ENCODE measurements at places on chromosomes 3 and 15.
A peak's percentile ranks its signal among the peaks of the same experiment; 100 is the strongest.

- no peak for DNase-seq
Measured at GRCh38 chr3:13144163-13145023, 71.2 kb upstream of the IQSEC1 start.

- no peak for DNase-seq
Measured at GRCh38 chr3:66010739-66011655, 27.7 kb downstream of the MAGI1 start.

- no peak for DNase-seq
Measured at GRCh38 chr3:81696090-81696489, 65.4 kb downstream of the GBE1 start.

DNA sequence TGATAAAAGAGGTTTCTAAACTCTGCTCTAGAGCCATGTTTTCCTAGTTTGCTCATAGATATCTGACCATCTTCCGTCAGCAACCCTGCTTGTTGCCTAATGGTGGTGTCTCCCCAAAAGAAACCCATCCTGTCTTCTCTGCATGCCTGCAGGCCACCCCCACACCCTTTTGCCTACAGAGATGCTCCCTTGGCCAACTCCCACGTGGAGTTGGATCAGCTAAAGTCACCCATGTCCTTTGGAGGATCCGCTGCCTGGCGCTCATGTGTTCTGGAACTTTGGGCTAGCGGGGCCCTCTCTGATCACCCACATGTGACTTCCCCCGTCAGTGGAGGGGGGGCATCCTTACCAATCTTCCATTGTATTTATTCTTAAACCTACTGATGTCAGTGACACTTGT is 185.6 kb downstream of the ADAMTS17 start:
- DNase-seq, result no peak

DNA sequence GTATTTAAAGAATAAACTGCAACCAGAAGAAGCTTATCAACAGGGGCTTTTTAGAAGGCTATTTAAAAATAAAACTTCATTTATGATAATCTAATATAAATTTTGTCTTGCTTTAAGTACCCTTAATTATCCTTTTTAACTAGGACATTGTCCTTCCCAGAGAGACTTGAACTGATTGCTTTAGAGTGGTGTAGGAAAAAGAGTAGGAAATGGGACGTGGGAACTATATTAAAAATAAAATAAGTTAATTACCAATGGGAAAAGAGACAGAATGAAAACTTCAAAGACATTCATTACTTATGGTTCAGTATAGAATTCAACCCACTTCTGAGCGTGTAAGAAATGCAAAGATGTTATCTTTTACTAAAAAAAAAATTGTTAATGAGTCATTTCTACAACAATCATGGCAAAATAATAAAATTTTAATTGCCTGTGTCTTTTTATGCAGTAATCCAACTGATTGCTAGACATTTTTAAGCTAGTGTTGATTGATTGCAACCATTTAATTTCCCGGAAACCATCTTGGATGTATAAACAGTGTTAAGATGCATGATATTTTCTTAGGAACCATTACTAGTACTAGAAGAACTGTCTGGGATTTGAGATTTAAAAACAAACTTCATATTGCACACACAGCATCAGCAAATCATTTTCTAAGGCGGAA is 298.8 kb upstream of the UMPS start:
- DNase-seq, result no peak

DNA sequence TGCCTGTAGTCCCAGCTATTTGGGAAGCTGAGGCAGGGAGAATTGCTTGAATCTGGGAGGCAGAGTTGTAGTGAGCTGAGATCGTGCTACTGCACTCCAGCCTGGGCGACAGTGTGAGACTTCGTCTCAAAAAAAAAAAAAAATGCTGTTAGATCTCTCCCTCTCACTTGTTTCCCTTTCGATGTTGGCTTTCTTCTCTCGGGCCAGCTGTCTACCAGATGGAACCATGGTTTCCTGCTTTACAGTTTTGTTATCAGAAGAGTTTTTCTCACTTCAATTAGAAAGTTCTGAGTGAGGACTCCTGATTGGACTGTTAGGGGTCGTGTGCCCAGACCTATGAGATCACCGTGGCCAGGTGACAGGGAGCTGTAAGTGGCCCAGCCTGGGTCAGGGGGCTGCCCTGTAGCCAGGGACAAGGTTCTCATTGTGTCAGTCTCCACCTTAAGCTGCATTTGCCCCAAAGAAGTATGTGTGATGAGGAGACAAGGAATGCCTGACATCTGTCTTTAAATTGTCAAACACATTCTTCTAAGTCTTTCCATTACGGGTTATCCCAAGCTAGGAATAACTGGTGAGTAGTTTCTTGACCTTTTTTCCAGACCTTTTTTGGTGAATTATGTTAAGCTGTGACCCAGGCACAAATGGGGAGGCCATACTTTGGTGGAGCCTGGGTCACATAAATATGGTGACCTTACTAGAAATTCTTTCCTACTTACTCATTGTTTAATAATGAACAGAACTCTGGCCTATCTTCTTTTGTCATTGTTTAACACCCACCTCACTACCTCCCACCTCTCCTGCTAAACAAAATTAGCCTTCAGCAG is 25.2 kb downstream of the SNAPC5 start:
- no peak for DNase-seq

GRCh38 chr15:68375716-68376220 is 56.2 kb downstream of the ITGA11 start:
- DNase-seq, result no peak

DNA sequence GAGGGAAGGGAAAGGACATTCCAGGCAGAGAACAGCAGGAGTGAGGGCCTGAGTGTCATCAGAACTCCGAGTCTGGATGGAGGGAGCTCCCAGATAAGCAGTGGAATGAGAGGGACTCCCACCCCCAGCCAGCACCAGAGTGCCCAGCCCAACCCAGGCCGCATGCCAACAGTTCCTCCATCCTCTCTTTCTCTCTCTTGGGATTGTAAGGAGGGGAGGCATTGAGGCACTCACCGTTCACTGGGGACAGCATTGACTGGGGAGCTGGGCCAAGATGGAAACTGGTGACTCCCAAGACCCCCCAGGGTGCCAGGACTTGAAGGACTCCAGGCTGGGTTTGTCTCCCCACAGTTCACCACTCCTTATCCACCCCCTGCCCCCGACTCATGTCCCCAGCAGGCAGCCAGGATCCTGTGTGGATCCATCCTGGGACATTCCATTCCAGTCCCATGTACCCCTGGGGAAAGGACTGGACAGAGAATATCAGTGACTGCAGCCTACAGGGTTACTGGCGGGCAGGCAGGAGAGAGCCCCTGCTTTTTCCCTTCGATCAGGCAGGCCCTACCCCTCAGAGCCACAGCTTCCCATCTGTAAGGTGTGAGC is 15.7 kb downstream of the PTH1R start:
- DNase-seq, result no peak

- no peak for DNase-seq
Measured at GRCh38 chr3:161356287-161356686, 15.0 kb downstream of the SPTSSB start.

GRCh38 chr3:23254282-23254681 is 51.2 kb downstream of the UBE2E2 start:
- no peak for DNase-seq

DNA sequence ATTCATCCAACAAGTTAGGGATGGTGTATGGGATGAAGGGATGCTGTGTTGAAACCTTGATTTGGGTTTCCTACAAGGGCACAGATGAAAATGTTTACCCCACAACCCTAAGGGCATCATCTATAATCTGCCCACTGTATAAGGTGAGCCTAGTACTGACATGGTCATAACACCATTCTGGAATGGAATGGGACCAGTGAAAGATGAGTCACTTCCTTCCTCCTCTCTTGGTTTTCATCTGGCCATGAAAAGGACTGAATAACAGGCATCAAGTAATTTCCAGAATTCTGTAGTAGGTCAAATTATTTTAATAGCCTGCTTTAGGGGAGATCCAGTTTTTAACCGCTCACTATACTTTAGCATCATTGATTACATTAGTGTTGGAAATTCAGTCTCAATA is 538.6 kb downstream of the NR2F2 start:
- no peak for DNase-seq

DNA sequence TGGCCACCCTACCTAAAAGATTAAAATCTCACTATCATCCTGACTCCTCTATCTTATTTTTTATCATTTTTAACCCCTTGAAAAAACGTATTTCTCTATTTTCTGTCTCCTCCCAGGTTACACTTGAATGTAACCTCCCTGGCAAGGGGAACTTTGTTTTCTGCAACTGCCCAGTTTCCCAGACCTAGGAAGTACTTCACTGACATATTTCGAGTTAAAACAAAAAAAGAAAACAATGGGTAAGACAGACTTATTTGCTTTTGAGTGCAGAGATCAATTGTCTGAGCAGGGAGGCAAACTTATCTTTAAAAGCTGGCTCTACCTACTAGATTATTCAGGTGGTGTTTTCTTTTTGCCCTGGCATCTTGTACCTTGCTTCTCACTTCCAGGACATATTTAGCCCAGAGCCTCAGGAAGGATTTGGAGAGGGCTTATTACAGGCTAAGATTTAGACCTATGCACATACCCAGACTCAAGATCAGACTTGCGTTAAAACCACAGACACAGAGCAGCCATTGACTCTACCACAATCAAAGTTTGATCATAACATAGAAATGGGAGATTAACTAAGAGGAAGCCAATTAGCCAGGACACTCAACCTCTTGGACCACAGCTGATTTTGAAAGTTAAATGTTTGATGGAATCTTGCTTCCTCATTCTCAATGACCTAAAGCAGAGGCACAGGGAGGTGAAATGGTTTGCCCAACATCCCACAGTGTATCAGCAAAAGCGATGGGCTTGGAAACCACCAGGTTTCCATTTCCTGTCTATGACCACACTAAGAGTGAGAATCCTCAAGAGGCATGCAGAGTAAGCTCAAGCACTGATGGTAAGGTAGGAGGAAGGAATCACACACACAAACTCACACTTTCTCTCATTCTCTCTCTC is 169.5 kb upstream of the THBS1 start:
- no peak for DNase-seq

GRCh38 chr3:15428539-15428938 is 1.1 kb downstream of the EAF1 start:
- DNase-seq, result no peak

GRCh38 chr3:71061037-71061436 is 522.5 kb downstream of the FOXP1 start:
- no peak for DNase-seq

- DNase-seq, result no peak
Measured at GRCh38 chr3:81484520-81484919, 276.9 kb downstream of the GBE1 start.

- no peak for DNase-seq
Measured at GRCh38 chr3:72633121-72633520, 215.1 kb downstream of the SHQ1 start.

- no peak for DNase-seq
Measured at GRCh38 chr15:48466820-48467219, 135.6 kb downstream of the DUT start.

DNA sequence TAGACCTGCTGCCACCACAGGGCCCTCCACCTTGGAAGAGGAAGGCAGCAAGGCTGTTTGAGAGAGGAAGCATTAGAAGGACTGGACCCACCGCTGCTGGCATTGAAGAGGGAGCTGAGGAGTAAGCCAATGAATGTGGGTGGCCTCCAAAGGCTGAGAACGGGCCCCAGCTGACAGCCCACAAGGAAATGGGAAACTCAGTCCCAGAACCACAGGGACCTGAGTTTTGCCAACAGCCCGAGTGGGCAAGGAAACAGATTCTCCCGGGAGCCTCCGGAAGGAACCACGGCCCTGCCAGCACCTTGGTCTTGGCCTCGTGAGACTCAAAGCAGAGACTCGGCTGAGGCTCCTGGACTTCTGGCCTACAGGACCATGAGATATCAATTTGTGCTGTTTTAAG is 95.4 kb upstream of the SNRPA1 start:
- no peak for DNase-seq

DNA sequence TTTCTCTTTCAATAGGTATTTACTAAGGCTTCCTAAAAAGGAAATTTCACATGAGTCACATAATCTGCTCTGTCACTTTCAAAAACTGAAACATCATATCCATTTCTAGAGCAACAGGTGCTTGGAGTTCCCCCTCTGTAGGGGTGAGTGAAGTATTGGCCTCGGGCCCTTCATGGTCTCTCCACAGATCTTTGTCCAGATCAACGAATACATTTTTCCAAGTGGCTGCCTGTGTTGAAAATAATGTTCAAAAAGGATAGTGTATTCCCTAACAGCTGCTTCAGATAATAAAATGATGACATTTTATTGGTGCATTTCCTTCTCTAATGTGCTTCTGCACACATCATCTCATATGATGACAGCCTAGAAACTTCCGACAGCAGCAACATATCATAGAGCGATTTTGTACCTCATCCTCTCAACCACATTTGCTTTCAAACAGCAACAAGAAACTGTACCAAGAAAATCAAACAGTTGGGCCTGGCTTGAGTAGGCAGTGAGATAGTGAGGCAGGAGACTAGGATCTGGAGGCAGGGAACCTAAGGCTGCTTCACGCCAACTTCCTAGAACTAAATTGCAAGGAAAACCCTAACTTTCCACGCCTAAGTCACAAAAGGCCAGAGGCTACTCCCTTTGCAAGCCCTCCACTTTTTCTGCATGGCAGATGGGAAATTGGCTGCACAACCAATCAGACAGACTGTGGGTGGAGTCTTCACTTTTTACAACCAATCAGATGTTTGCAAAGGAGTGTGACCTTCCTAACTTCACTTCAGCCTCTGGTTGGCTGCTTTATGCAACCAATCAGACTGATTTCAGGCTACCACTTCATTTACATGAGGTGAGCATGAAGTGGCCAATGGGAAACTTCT is 340.2 kb downstream of the LRRC3B start:
- peak; percentile 26 for DNase-seq

- no peak for DNase-seq
Measured at GRCh38 chr15:41691471-41691870, 31.3 kb downstream of the MGA start.

DNA sequence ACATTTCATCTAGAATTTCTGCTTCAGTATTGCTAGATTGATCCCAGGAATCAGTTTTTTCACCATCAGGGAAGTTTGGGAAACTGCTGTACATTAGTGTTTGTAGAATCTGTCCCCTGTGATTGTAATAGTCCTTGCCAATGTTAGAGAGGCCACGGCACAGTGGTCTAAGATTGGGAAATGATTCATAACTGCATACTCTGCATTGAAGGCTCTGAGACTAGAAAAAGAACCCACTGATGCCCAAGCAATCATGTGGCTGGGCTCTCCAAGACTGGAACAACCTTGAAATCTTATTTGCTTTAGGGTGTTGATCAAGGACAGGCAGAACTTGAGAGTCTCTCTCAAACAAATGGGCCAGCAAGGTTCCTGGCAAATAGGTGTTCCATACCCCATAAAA is 245.6 kb upstream of the LRTM1 start:
- DNase-seq, result no peak

GRCh38 chr3:11651900-11652299 is 8.2 kb upstream of the VGLL4 start:
- DNase-seq, result no peak

- peak; percentile 33 for DNase-seq
Measured at GRCh38 chr3:126850370-126851085, 132.4 kb upstream of the PLXNA1 start.

- DNase-seq, result no peak
Measured at GRCh38 chr15:40281057-40281800, 1.6 kb downstream of the ANKRD63 start.

Data from testis (tissue), 5 donors.